IgD-negative memory B cell (primary cell): ENCODE measurements at places on chromosomes 7 and 10. TPM values are rescaled to one million over a fixed set of nuclear protein-coding genes. Genes with fewer than 3 reads are reported as not detected.

The DPCD gene
- 2.2 TPM for polyA plus RNA-seq

The NPFFR1 gene
- not detected for polyA plus RNA-seq

The DENND2A gene
- not detected for polyA plus RNA-seq

The SPDYE2B gene
- polyA plus RNA-seq: not detected

The TSPAN13 gene
- 72.8 TPM for polyA plus RNA-seq

The MAT1A gene
- polyA plus RNA-seq: not detected

The ATG9B gene
- polyA plus RNA-seq: 11.2 TPM

The ANKRD22 gene
- polyA plus RNA-seq: not detected

The PTPRN2 gene
- polyA plus RNA-seq: 1.6 TPM

The OLAH gene
- not detected for polyA plus RNA-seq

The IQUB gene
- polyA plus RNA-seq: not detected

The CFTR gene
- not detected for polyA plus RNA-seq

The CLIP2 gene
- polyA plus RNA-seq: 7.1 TPM
